ENCODE measurements at places on chromosomes 16 and 17.

DNA sequence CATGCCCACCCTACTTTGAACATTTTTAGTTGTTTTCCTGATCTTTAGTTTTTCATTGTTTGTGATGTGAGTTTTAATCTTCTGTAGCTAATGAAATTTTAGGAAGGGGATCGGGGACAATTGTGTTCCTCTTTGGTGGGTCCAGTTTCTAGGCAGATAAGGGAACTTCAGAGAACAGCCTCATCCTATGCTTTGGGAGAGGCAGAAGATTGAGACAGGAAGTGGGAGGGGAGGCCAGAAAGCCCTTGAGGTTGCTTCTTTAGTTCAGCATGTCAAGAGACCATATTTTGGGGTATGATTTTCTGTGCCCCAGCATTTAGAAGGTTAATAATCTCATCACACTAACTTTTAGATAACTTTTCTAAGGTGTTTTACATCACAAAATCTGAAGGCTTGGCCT, 191.0 kb downstream of the TANC2 start:
- no peak for DNase-seq

GRCh38 chr17:82664701-82665182, 16.5 kb upstream of the WDR45B start:
- no peak for DNase-seq

DNA sequence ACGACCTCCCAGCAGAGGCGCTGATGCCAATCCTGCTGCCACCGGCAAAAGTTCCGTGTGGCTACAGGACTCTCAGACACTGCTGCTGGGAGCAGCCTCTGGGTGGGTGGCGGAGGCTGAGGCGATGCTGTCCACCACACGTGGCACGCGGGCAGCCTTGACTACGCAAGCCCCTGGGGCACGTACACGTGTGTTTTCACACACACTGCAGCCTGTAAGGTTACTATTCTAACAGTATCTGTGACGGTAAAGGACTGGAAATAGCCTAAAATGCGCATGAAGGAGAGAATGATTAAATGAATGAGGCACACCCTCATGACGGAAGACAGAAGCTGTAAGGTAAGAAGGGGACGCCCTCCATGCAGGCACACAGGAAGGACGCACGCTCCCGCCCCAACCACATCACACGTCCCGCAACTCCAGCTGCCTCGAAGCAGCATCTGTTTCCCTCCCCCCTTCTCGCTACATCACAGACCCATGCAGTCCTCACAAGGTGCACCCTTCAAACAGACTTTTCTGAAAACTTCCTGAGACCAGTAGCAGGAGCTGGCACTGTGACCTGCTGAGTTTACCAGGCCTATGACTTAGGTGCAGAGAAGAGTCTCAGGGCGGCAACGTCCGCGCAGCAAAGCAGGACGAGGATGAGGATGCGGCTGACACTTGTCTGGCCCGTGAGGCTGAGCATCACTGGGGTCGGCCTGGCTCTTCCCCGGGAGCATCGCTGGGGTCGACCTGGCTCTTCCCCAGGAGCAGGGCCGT, 28.7 kb upstream of the FASN start:
- DNase-seq = no peak

DNA sequence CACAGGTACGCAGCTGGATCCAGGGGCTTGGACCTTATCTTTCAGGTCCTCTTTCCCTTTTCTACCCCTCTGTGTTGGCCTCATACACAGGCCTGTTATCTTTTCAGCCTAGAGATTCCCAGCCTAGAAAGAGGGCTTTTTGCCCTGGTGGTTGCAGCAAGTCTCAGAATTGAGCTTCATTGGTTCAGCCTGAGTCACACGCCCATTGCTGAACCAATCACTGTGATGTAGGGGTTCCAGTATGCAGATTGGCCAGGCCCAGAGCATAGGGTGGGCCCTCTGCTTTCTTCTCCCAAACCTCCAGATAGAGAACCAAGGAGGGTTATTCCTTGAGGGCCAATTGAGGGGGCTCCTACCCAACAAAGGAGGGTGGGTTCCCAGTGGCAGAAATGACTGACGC, 32.8 kb downstream of the GPT2 start:
- no peak for DNase-seq

- DNase-seq = no peak
Observed at GRCh38 chr17:33484559-33484958, 191.5 kb upstream of the ASIC2 start.

DNA sequence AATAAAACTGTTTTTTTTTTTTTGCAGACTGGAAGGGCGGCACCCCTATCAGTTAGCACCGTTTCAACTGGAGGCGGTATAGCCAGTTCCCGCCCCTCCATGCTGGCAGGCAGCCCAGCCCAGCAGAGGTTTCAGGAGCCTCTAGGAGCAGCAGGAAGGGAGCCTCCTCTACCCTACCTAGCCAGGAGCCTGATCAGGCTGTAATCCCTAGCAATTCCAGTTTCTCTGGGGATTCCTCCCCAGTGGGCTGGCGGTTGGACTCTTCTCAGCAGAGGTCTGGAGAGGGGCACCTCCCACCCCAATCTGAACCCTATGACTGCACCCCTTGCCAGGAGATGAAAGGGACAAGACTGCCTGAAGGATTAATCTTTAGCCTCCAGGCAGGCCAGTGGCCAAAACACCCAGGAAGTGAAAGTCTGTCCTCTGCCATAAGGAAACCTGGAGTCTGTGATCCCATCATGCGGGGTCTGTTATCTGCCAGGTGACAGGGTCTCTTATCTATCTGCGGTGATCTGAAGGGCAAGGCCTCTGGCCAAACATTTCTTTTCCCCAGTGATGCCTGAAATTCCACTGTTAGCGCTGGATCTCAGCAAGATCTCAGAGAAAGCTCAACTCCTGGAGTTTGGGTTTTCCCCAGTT, 4.9 kb upstream of the CDH1 start:
- DNase-seq = no peak

GRCh38 chr17:75159196-75160031, 5.1 kb upstream of the JPT1 start:
- DNase-seq = no peak

DNA sequence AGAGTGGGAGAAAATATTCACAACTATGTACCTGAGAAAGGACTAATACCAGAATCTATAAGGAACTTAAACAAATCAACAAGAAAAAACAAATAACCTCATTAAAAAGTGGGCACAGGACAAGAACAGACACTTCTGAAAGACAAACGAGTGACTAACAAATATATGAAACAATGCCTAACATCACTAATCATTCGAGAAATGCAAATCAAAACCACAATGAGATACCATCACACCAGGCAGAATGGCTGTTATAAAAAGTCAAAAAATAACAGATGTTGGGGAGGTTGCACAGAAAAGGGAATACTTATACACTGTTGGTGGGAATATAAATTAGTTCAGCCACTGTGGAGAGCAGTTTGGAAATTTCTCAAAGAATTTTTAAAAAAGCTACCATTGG, 83.5 kb upstream of the WSCD1 start:
- DNase-seq = no peak

GRCh38 chr16:49756775-49757558, 98.9 kb downstream of the ZNF423 start:
- no peak for DNase-seq

- peak; percentile 70 for DNase-seq
Observed at GRCh38 chr17:43389046-43389947, 9.5 kb upstream of the ARL4D start.

DNA sequence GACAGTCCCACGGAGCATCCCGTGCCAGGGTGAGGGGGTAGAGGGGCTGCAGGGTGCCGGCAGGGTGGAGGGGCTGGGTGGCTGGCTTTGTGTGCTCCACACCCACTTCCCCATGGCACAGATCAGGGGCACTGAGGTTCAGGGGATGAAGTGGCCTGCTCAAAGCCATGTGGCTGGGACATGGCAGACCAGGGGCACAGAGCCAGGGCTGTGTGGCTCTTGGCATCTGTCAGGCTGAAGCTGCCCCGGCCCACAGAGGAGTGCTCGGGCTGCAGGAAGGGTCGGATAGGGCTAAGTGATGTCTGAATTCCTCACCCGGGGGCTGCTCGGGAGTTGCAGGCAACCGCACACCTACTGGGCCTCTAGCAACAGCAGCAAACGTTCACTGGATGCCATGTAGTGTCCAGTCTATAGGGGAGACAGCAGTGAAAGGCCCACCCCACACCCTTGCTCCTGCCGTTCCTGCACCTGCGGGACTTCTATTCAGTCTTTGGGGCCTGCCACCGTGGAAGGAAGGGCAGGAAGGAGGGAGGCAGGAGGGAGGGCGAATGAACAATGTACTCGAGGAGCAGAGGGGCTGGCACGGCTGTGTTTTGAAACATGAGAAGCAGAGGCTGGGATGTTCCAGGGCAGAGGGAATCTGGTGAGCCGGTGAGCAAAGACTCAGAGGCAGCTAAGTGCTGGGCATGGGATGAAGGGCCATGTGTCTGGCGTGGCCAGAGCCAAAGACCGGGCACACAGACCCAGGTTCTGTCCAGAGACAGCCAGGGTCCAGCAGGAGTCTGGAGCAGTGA, 15.1 kb downstream of the SLC5A10 start:
- DNase-seq = no peak

GRCh38 chr17:82414548-82415281, 3.4 kb upstream of the HEXD start:
- DNase-seq = peak; percentile 81

DNA sequence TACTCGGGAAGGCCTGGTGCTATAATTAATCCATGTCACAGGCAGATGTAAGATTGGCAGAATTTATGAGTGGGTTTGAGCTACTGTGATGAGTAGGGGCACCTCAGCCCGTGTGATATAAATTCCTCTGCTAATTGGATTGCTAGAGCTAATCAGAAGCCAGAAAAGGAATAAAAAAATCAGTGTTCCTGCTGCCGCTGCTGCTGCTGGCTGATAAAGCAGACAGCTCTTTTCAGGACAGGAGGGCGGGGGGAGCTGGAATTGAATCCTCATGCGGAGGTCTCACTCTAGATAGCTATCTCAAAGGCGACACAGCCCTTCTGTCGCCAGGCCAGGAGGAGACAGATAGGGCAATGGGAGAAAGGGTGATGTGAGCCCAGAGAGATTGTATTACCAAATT, 182.7 kb upstream of the ZFHX3 start:
- DNase-seq = no peak

- DNase-seq = no peak
Observed at GRCh38 chr17:29595107-29595942, 2.4 kb downstream of the ANKRD13B start.

DNA sequence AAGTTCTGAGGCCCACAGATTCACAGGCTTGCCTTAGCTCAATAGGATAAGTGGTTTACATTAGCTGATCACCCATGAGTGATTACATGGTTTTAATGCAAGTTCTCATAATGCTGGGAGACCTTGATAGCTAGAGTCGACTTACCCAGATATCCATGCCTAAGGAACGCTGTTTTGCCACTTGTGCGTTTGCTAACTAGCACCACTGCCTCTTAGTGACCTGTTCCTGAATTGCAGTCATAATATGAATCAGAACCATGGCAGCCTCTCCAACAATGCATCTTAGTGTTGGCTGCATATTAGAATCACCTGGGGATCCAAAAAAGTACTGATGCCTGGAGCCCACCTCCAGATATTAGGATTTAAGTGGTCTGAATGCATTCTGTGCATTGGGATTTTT, 251.1 kb upstream of the CDH5 start:
- no peak for DNase-seq

DNA sequence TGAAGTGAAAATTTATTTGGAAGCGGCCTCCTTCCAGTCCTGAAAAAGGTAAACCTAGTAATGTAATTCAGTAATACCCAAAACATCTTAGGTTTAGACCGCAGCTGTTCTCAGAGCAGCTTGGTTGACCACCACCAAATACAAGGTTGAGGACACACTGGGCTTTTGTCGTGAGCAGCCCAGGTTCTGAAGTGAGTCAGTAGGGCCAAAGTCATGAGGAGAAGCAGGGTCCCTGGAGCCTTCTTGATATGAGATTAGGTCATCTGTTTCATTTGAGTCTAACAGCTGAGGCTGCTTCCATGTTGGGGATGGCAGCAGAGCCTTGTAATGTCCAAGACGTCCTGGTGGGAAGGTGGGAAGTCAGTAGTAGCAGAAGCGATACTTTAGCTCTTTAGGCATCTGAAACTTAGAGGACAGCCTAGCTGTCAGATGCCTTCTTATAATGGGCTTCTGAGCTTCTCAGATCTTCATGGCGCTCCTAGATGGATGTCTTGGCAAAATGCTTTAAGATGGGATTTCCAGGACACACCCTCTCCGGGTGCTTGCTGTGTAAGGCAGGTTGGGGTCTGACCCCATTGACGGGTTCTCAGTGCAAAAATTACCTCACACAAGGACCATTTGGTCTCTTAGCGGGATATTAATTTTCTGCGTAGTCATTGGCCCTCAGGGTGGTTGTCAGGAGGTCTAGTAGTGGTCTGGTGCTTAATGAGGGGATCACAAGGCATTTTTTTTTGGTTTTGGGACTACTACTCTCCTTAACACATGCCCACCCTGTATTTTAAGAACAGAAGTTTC, 2.4 kb downstream of the ALKBH5 start:
- peak; percentile 61 for DNase-seq

GRCh38 chr16:79869304-79870015, 268.9 kb upstream of the MAF start:
- no peak for DNase-seq

DNA sequence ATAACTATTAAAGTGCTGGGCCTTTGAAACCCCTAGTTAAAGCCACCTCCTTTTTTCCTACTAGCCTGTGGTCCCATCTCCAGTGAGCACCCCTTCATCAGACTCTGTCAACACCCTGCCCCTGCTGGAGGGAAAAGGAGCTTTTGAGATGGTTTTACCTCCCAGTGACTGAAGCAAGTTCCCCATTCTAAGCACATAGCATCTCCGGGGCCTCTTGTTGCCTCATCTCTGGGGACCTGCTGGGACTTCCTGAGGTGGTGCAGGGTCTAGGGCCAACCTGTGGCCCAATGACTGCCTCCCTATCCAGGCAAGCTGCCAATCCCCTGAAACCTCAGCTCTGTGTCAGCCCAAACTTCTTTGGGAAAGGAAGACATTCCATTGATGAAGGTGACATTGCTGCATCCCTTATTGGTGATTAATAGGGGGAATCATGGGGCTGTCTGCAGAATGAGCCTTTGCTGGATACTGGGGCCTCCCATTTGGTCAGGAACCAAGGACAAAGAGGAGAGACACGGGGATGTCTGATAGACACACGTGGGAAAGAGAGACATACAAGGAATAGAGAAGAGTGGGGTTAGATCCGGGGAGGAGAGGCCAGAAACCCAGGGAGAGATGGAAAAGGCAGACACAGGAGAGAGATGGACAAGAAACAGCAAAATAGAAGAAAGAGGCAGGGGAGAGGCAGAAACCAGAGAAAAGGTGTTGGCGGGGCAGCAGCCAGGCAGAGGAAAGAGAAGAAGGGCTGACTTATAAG, 2.4 kb downstream of the C1QL1 start:
- no peak for DNase-seq

DNA sequence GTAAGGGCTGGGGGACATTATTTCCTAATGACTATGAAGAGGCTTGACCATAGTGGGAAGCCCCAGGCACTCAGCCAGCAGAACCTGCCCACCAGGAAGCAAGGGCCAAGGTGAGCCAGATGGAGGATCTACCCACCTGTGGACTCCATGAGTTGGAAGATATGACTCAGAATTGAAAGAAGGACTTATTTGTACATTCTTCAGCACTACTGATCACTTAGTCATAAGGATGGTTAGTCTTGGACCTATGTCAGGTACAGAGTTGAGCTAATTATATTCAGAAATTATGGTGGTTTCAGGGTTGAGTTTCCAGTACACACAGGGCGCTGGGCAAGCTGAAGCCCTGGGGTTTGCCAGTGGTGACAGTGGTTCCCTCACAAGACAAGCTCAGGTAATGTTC, 24.0 kb upstream of the GRIN2A start:
- DNase-seq = peak; percentile 35

GRCh38 chr17:8062807-8063483, 24.1 kb downstream of the ALOX15B start:
- no peak for DNase-seq

All from GM13977 (cell line).